CD4-positive, alpha-beta T cell treated with Interleukin-21 for 1 hour (primary cell): ENCODE measurements at places on chromosomes 3 and 15.
A peak's percentile ranks its signal among the peaks of the same experiment; 100 is the strongest.

- DNase-seq: no peak
Measured at GRCh38 chr3:46699676-46700523, 1.3 kb upstream of the TMIE start.

GRCh38 chr3:30632065-30632464 is 25.7 kb downstream of the TGFBR2 start:
- DNase-seq: no peak

DNA sequence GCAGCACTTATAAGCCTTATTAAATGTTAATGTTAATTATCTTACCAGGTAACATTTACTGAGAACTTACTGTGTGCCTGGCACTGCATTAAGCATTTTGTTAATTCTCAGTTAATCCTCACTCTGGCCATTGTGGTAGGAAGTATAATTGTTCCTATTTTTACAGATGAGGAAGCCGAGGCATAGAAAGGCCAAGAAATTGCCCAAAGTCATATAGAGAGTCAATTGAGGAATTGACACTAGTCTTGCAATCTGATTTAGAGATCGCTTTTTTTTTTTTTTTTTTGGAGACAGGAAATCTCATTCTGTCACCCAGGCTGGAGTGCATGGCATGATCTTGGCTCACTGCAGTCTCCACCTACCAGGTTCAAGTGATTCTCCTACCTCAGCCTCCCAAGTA is 132.6 kb upstream of the PROK2 start:
- no peak for DNase-seq

DNA sequence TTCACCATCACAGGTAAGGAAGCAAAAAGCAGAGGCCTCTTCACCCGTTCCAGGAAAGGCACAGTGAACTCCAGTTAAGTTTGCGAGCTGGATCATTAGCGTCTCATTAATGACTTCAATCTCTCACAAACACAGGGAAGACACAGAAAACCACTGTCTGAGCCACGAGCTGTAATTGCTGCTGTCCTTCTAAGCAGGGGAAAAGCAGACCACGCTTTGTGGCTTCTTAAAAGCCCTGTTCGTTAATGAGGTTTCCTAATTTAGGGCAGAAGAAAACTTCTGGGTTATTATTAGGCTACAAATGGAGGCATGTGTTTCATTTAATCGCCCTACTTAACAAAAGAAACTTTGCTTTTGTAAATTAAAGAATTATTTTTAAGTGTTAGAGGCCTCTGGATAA is 50.6 kb upstream of the FAM174B start:
- DNase-seq: no peak

DNA sequence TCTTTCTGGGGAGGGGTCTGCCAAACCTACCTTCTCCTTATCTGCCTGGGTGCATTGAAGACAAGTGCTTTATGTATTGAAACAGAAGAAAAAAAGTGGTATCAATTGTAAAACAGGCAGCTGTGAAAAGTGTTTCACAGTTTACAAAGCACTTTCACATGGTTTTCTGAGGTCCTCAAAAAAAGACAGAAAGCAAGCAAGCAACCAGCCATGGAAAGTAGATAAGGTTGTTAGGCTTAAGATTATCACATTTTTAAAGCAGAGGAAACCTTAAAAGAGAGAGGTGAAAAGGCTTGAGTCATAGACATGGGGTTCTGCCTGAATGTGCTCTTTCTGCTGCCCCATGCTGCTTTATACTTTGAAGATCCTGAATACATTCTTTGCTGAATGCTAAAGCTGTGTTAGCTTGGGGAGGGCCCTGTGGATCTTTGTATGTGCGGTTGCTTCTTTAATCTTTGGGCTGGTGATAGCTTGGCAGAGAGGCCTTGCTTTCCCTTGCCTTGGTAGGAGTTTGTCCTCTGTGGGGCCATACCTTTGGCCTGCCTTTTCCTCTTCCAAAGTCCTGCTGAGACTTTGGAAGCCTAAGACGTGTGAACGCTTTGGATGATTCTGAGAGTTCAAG is 2.6 kb downstream of the SMAD3 start:
- DNase-seq: no peak

DNA sequence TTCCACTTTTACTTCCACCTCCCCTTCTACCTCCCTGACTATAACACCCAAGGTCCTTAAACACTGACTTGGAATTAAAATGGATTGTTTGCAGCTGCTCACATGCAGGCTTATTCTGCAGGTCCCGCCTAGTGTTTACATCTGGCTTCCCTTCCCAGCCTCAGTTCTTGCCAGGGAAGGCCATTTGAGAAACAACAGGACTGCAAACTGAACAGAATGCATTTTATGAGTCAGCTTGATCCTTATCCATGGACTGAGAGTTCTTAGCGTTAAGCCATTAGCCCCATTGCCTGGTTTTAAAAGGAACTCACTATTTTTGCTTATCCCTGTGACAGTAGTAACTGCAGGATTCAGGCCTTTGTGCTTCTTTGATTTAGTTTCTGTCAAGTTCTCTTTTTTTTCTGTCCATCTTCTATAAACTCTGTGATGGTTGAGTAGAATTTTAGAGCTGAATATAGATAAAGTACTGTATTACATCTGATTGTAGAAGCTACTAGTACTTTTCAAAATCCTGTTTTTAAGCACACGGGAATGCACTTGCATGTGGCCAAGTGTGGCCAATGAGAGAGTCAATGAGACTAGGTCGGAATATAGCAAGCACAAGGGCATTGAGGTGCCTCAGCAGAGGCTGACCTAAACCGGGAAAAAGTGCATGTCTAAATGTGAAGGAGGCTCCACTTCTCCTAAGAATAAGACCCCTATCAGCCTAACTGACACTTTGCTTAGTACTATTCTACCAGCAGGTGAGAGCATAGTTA is 106.4 kb downstream of the TUSC7 start:
- DNase-seq: no peak

GRCh38 chr3:170128259-170128976 is 53.1 kb downstream of the PHC3 start:
- DNase-seq: peak; percentile 14

DNA sequence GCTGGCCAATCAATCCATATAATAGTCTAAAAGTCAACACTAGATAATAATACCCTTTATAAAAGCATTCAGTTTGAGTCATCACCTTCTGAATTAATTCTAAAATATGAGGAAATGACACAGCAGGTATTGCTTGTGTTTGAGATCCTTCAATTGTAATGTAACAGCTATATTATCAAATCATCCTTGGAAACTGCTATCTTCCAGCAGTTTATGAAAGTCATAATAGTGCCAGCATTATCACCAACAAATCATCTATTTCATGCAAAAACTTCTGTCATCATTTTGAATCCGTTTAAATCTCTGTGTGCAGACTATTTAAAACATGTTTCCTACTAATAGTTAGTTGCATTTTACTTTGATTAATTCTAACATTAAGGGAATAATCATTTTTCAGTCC is 468.7 kb downstream of the CADM2 start:
- no peak for DNase-seq
